ENCODE measurements at places on chromosomes 11 and 22.

DNA sequence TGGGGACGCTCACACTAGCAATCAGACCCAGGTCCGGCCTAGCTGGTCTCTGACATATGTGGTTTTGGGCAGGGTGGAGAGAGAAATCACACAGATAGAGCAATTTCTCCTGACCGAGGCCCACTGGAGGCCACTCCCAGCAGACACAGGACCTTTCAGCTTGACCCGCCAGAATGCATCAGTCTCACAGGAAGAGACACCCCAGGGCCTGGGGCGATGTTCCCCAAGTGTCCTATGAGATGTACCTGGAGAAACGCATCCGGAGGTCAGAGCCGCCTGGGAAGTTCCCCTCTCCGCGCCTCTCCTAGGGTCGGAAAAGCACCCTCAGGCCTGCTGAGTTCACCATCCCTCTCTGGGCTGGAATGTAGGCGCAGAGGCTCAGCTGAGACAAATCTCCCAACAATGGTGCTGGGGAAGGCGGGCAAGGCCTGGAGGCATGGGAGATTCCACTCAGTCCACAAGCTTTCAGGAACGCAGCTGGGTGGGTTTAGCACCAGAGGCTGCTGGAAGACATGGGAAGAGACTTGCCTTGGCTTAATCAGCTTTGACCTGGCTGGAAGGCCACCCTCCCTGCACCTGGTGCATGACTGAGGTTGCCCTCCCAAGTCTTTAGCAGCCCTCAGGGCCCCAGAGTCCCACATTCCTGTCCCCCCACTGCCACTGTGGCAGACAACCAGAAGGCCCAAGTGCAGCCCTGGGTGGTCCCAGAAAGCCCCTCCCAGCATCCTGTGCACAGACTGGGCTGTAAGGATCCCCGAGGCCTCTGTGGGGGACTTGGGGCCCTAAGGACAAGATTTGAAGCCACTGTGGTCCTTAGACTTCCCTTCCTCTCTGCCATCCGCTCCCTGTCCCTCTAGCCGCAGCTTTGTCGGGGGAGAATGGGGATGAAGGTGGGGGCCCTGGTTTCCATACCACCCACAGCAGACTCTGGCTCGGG is 57.5 kb downstream of the RTL6 start:
- no peak for DNase-seq

GRCh38 chr11:38971141-38971540 is 2373.1 kb upstream of the RAG2 start:
- no peak for DNase-seq

- DNase-seq = peak; percentile 54
These were observed 626 bp upstream of the TBX10 start for GRCh38 chr11:67640021-67640757.

DNA sequence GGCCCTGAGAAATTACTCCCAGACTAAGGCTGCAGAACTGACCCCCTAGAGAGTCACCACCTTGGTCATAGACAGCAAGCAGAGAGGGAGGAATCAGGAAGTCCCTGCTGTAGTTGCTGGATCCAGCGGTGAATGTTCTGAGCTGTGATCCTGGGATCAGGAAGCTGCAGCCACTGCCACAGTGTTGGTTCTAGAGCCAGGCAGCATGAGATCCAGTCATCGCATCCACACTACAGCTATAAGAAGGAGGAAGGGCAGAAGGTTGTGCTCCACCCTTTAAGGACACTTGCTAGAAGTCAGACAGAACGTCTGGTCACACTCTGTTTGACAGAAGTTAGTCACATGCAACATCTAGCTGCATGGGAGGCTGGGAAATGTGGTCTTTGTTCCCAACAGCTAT is 104.7 kb upstream of the OR4B1 start:
- peak; percentile 62 for DNase-seq

GRCh38 chr11:24005202-24005876 is 491.5 kb upstream of the LUZP2 start:
- DNase-seq = no peak

DNA sequence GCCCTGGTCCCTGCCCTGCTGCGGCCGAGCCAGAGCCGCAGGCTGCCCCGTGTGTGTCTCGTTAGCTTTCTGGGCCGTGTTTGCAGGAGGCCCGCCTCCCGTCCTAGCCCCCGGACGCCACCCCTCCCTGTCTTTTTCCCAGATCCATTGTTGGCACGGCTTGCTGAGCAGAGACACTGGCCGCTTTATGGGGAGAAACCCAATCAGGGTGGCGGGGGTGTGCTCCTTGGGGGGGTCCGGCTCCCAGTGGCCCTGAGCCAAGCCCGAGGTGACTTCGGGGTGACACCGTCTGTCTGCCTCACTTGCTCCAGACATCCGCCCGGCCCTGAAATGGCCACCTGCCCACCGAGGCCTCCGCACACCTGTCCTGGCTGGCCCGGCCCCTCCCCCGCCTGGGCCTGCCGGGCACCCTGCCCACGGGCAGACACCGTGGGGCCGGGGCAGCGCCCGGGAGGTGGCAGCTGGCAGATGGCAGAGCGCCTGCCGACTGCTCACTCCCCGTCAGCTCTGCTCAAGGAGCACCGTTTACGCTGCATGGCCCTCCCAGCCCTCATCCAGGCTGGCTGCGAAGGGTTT is 43.1 kb upstream of the PPARA start:
- no peak for DNase-seq

DNA sequence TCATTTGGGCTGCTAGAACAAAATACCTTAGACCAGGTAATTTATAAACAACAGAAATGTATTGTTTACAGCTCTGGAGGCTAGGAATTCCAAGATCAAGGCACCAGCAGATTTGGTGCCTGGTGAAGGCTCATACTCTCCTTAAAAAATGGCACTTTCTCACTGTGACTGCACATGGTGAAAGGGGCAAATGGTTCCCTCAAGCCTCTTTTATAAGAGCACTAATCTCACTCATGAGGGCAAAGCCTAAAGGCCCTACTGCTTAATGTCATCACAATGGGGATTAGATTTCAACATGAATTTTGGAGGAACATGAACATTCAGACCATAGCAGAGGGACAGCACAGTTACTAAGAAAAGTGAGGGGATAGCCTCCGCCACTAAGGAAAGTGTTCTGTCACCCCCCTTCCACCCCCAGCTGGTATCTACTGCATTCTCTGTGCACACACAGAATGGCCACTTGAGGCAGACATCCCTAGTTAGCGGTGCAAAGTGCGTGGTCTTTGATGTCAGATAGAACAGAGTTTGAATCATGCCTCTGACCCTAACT is 47.2 kb upstream of the CEP295 start:
- DNase-seq = no peak
